ENCODE measurements at places on chromosomes 2 and 18. TPM values are rescaled to one million over a fixed set of nuclear protein-coding genes. Genes with fewer than 3 reads are reported as not detected.

Gene ARHGEF4
- 26.6 TPM for total RNA-seq

Gene AQP12A
- total RNA-seq, result not detected

DNA sequence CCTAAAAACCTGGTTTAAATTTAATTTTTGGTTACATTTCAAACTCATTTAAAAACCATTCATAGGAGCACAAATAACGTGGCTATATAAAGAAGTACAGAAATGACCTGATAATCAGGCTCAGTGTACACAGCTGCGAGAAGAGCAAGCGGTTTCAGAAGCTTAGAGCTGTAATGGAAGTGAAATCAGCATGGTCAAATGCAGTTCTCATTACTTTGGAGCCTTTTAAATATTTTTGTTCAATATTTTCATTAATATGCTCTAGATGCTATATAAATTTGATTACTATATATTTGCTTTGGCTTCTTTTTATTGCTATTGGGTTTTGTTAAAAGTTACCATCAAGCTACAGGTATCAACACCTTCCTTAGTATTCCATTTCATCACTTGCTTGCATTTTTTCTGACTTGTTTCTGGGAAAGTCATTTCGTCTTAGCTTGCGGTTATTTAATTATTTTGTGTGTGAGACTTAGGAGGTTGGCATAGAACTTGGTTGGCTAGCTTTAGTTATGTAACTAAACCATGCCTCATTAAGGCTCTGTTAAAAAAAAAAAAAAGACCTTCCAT lies 58.7 kb downstream of the AFTPH start:
- DNase-seq, result no peak

GRCh38 chr2:9212010-9212635 lies 5.5 kb downstream of the ASAP2 start:
- no peak for DNase-seq

DNA sequence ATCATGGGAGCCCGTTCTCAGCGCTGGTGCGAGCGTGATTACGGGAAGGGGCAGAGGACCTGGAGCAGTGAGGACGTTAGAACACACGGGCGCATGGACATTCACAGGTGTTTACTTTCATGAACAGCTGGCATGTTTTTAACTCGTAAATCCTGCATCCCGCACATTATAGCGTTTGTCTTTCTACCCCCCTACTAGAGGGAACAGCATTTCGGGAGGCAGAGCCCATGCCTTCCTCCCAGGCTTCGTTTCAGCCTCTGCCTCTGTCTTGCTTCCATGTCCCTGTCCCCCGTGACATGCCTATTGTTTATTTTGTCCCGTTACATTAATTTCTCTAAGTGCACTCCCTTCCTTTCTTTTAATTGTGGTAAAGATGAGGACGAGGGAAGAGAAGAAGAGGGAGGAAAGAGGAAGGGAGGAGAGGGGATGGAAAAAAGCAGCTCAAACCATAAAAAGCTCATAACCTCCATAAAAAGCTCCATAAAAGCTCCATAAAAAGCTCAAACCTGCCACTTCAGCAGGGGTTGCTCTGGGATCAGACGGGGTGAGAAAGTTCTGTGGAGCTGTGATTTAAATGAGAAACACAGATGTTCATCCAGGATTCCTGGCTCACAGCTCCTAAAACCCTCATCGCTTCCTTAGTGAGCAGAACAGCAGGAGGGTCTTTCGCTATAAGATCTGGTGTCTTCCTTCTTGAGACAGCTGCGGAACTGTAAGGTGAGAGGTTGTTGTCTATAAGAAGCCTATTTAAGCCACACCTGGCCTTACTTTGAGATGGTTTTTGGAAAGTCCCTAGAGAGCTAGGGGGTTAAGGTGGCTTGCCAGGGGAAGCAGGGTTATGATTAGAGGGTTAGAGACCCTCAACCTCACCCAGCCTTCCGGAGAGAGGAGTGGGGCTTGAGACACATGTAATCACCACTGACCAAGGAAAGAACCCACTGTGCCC lies 66.6 kb upstream of the SNTG2 start:
- DNase-seq, result no peak

GRCh38 chr2:157466764-157467163 lies 22.9 kb upstream of the CYTIP start:
- DNase-seq, result no peak

- no peak for DNase-seq
Measured at GRCh38 chr2:42118754-42119569, 50.2 kb upstream of the EML4 start.

- no peak for DNase-seq
Measured at GRCh38 chr2:160194351-160194750, 5.7 kb downstream of the ITGB6 start.

- DNase-seq, result peak; percentile 75
Measured at GRCh38 chr2:196291873-196292800, 120.8 kb upstream of the STK17B start.

- DNase-seq, result no peak
Measured at GRCh38 chr2:68447118-68447517, 20.0 kb downstream of the FBXO48 start.
